ENCODE measurements at places on chromosomes 1 and 21. TPM values are rescaled to one million over a fixed set of nuclear protein-coding genes. Genes with fewer than 3 reads are reported as not detected.

MYOG gene
- not detected for total RNA-seq

TENT5C gene
- total RNA-seq, result 50.3 TPM

DNA sequence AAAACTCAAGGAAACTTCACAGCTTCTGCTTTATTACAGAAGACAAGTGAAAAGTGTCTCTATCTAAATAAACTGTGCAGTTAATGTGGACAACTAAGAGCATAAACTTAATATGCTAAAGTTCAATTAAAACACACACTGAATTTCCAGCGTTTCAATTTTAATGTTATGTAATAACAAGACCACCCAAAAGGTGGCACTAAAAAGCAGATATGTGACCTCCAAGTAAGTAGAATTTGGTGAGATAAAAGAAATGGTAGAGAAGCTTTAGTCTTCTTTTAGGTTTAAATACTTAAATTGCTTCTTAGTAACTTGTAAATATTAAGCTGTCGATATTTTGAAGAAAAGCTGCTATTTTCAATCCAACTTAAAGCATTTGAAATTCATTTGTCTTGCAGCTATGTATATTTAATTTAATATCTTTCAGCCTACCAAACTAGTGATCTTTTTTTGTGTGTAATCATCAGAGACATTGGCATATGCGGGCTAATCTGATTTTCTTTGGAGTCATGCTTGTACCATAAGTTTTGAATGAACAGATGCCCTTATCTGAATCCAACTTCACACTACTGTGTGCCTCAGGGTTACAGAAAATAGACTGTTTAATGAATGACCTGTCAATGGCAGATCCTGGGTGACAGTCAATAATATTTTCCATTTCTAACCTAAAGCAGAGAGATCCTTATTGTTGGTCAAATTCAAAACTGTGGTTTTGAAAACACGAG lies 36.5 kb upstream of the ADAMTS1 start:
- H3K27ac ChIP-seq, result no peak overlapping the region
- no peak for DNase-seq
- H3K4me1 ChIP-seq, result no peaks in the 10 kb centered on the region
- H3K27me3 ChIP-seq, result no peaks in the 10 kb centered on the region
- no peak overlapping the region for H3K4me3 ChIP-seq

GRCh38 chr1:230581446-230582079 lies 60.7 kb upstream of the COG2 start:
- peaks cover 36% of the 10 kb centered on the region for H3K27me3 ChIP-seq
- H3K36me3 ChIP-seq, result no peaks in the 10 kb centered on the region
- H3K4me1 ChIP-seq, result no peaks in the 10 kb centered on the region
- no peak overlapping the region for H3K27ac ChIP-seq
- no peak for DNase-seq
- no peak overlapping the region for H3K4me3 ChIP-seq

AVPR1B gene
- not detected for total RNA-seq

DNA sequence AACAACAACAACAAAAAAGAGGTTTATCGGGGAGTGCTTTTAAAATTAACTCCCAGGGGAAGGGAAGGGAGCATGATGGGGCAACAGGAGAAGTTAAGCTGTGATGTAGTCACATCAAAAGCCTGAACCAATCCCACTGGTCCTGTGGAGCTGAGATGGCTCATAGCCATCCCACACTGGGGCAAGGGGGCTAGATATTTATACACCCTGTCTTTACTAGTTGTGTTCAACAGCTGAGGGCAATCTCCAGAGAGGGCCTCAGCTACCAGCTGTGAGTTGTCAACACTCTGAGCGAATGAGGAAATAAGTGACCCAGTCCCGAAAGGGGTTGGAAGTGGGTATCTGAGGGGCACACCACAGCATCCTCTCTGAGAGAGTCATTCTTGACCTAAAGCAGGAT lies 31.0 kb upstream of the CREG1 start:
- no peak for DNase-seq
- no peak overlapping the region for H3K4me3 ChIP-seq
- H3K4me1 ChIP-seq, result no peaks in the 10 kb centered on the region
- H3K36me3 ChIP-seq, result no peaks in the 10 kb centered on the region
- no peak overlapping the region for H3K27ac ChIP-seq

- no peaks in the 10 kb centered on the region for H3K4me1 ChIP-seq
- H3K27me3 ChIP-seq, result no peaks in the 10 kb centered on the region
- no peak overlapping the region for H3K4me3 ChIP-seq
- no peak for DNase-seq
- no peak overlapping the region for H3K27ac ChIP-seq
Measured at GRCh38 chr1:233689017-233689747, 75.3 kb downstream of the KCNK1 start.

- H3K4me1 ChIP-seq, result peaks cover 48% of the 10 kb centered on the region
- H3K36me3 ChIP-seq, result peaks cover 63% of the 10 kb centered on the region
- no peaks in the 10 kb centered on the region for H3K27me3 ChIP-seq
- peak overlapping the region; percentile 35 for H3K27ac ChIP-seq
- H3K4me3 ChIP-seq, result peak overlapping the region; percentile 12
- DNase-seq, result peak; percentile 94
Measured at GRCh38 chr1:15918962-15919715, 56.8 kb downstream of the ZBTB17 start.

CHI3L2 gene
- 13.0 TPM for total RNA-seq

- H3K4me1 ChIP-seq, result peaks cover 5% of the 10 kb centered on the region
- H3K27me3 ChIP-seq, result peaks cover 32% of the 10 kb centered on the region
- no peak overlapping the region for H3K4me3 ChIP-seq
- H3K36me3 ChIP-seq, result no peaks in the 10 kb centered on the region
- no peak overlapping the region for H3K27ac ChIP-seq
- DNase-seq, result no peak
Measured at GRCh38 chr1:51100264-51100880, 1.7 kb upstream of the C1orf185 start.

DNA sequence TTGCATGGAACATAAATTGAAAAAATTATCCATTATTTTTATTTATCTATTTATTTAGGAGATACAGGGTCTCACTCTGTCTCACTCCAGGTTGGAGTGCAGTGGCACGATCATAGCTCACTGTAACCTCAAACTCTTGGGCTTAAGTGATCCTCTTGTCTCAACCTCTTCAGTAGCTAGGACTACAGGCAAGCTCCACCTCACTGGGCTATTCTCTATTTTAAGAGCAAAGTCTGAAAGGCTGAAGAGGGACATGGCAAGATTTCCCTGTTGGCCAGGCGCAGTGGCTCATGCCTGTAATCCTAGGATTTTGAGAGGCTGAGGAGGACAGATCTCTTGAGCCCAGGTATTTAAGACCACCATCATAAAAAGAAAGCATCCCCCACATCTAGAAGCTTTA lies 14.0 kb upstream of the RC3H1 start:
- no peaks in the 10 kb centered on the region for H3K4me1 ChIP-seq
- DNase-seq, result no peak
- no peak overlapping the region for H3K4me3 ChIP-seq

- H3K36me3 ChIP-seq, result no peaks in the 10 kb centered on the region
- no peak for DNase-seq
- peak overlapping the region; percentile 68 for H3K4me3 ChIP-seq
- peak overlapping the region; percentile 93 for H3K27ac ChIP-seq
Measured at GRCh38 chr1:235972311-235972689, 92.6 kb downstream of the NID1 start.

KRTAP19-1 gene
- total RNA-seq, result not detected

DNA sequence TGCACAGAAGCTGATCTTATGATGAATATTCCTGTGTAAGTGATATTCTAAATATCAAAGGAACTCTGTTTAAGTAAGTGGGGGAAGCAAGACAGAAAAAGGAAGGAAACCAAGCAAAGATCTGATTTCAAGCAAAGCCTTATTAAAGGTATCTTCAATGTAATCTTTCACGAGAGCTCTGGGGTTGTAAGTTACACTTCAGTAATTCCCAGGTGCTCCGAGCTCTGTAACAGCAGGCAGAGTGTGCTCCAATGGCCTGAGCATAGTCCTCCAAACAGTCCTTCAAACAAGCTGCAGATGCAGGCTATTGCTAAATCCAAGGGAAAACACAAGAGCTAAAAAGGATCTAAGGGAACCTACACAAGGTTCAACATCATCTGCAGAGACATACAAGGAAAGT lies 949.7 kb upstream of the TMPRSS15 start:
- no peak for DNase-seq
- no peak overlapping the region for H3K27ac ChIP-seq
- H3K36me3 ChIP-seq, result no peaks in the 10 kb centered on the region
- no peaks in the 10 kb centered on the region for H3K27me3 ChIP-seq
- no peak overlapping the region for H3K4me3 ChIP-seq

DNA sequence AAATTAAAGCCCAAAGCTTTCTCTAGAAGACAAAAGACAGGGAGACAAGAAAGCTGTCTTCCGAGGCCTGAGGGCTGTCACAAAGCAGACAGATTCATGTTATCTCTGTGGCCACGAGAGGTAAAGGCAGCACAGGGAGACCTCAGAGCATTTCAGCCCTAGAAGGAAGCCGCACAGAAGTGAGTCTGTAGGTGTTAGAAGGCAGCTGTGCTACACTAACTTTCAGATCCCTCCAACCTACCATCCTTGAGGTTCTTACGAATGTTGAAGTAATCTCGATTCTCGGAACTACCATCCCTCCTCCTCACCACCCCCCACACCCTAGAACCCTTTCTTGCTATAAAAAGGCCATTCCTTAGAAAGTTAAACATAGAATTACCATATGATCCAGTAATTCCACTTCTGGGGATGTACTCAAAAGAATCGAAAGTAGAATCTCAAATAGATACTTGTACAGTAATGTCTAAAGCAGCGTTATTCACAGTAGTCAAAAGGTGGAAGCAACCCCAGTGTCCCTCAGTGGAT lies 21.5 kb upstream of the LYST start:
- no peaks in the 10 kb centered on the region for H3K27me3 ChIP-seq
- peak; percentile 89 for DNase-seq
- peaks cover 75% of the 10 kb centered on the region for H3K4me1 ChIP-seq
- H3K4me3 ChIP-seq, result peak overlapping the region; percentile 72

CATSPERE gene
- 0.30 TPM for total RNA-seq

AUNIP gene
- total RNA-seq, result 8.1 TPM

DNA sequence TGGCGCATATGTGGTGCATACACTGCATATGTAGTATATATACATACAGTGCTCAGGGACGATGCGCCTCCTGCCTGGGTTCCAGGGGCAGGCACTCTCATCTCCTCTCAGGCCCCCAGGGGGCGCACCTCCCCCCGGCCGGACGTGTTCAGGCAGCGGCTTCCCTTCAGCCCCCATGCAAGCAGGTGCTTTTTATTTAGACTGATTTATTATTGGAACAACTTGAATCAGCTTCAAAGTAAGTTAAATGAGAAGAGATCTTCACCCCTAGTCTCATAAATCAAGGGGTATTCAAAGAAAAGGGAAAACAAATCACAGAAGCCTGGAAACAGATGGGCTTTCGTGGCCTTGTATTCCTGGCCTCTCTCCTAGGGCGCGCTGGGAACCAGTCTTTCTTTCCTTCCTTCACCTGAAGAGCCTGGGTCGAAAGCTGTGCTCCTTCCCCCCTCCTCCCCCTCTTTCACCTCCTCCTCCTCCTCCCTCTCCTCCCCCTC lies 64.6 kb downstream of the UBIAD1 start:
- no peaks in the 10 kb centered on the region for H3K36me3 ChIP-seq
- peak; percentile 70 for DNase-seq
- H3K27me3 ChIP-seq, result peaks cover 39% of the 10 kb centered on the region

- H3K27me3 ChIP-seq, result no peaks in the 10 kb centered on the region
- no peak for DNase-seq
- H3K4me3 ChIP-seq, result peak overlapping the region; percentile 1
- peaks cover 52% of the 10 kb centered on the region for H3K36me3 ChIP-seq
- H3K4me1 ChIP-seq, result peaks cover 34% of the 10 kb centered on the region
- peak overlapping the region; percentile 69 for H3K27ac ChIP-seq
Measured at GRCh38 chr1:25355841-25356395, 17.8 kb downstream of the TMEM50A start.

COL24A1 gene
- total RNA-seq, result not detected

KRTAP19-4 gene
- not detected for total RNA-seq

Data from activated CD8-positive, alpha-beta memory T cell treated with anti-CD3 and anti-CD28 coated beads, Interleukin-2, amount 10 ng/mL, durations not matched to agents 7 days and 5 days (primary cell).